ENCODE measurements at places on chromosomes 13 and 19. TPM values are rescaled to one million over a fixed set of nuclear protein-coding genes. Genes with fewer than 3 reads are reported as not detected.

LCP1 gene
- polyA plus RNA-seq: not detected

TINCR gene
- polyA plus RNA-seq: 0.03 TPM

IZUMO2 gene
- polyA plus RNA-seq: not detected

TMEM190 gene
- 1.4 TPM for polyA plus RNA-seq

CPAMD8 gene
- polyA plus RNA-seq: 0.63 TPM

DNA sequence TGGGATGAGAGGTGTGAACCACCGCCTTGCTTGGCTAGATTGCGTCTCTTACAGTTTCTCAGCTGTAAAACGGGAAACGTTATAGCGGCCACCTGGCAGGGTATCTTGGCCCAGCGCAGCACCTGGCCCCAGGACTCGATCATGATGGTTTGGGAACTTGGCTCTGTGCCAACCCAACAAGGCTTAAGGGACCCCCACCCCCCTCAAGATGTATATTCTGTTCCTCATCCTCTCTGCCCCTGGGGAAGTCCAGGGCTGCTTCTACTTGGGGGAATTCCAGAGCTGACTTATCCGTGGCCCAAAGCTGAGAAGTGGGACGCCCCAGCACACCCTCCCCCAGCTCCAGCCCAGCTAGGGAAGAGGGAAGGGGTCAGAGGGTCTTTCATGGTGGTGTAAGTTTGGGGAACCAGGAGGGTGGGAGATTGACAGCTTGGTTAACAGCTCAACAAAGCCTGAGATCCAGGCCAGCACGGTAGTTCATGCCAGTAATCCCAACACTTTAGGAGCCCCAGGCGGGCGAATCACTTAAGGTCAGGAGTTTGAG, 695 bp downstream of the ICAM1 start:
- DNase-seq: peak; percentile 56
- no peaks in the 10 kb centered on the region for H3K27me3 ChIP-seq
- H3K4me1 ChIP-seq: peaks cover 5% of the 10 kb centered on the region
- H3K27ac ChIP-seq: no peak overlapping the region
- peak overlapping the region; percentile 32 for H3K4me3 ChIP-seq

DNA sequence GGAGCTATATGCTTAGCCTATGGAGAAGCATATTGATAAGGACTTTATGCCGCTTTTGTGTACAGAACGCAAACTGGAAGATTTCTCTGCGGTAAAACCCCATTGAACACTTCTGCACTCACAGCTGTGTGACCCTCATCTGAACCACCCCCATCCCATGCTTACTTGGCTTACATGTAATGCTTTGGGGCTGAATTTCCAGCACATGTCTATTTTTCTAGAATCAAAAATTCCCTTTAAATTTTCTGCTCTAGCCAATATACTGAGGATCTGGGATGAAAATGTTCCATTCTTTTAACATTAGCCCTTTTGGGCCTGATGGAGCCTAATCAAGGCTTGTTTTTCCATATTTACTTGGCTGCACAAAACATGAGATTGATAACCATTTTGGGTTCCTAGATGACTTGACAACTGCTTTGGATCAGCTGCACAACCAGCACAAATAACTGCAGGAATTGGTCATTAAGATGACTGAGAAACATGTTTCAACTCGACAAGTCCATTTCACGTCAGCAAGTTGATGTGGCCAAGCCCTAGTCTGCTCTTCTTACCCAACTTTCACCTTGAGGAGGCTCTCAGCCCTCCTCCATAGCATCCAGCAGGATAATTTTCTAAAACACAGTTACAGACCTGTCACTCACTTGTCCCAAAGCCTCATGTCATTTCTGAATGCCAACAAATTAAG, 52.4 kb downstream of the TNFSF11 start:
- no peak for DNase-seq
- H3K36me3 ChIP-seq: no peaks in the 10 kb centered on the region
- H3K27ac ChIP-seq: no peak overlapping the region
- H3K4me3 ChIP-seq: no peak overlapping the region
- peaks cover 31% of the 10 kb centered on the region for H3K27me3 ChIP-seq

DNA sequence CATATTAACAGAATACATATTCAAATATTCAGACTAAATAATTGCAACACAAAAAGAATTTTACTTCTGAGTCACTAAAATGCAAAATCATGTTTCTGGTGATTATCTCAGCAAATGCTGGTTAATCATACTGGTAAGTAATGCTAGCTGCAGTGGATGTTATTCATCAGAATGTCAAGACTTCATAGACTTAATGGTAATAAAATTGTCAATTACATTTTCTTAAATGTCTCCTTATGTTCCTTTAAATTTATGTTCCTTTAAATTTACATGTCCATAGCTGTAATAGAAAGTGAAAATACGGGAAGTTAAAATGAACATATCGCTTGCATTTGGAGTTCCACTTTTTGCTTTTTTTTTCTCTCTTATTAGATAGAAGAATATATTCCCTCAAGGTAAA, 853.0 kb downstream of the SLITRK6 start:
- no peaks in the 10 kb centered on the region for H3K27me3 ChIP-seq
- H3K27ac ChIP-seq: no peak overlapping the region
- no peaks in the 10 kb centered on the region for H3K4me1 ChIP-seq
- no peaks in the 10 kb centered on the region for H3K36me3 ChIP-seq

DNA sequence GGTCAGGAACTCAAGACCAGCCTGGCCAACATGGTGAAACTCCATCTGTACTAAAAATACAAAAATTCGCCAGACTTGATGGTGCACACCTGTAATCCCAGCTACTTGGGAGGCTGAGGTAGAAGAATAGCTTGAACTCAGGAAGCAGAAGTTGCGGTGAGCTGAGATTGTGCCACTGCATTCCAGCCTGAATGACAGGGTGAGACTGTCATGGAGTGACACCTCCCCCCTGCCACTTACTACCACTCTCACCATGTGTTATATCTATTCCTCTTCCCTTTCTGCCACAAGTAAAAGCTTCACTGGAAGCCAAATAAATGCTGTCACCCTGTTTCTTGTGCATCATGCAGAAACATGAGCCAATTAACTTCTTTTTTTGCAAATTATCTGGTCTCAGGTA, 10.6 kb upstream of the CEACAM4 start:
- no peak for DNase-seq
- H3K27me3 ChIP-seq: no peaks in the 10 kb centered on the region
- no peaks in the 10 kb centered on the region for H3K36me3 ChIP-seq
- no peaks in the 10 kb centered on the region for H3K4me1 ChIP-seq

- no peak overlapping the region for H3K4me3 ChIP-seq
- H3K27me3 ChIP-seq: no peaks in the 10 kb centered on the region
- H3K36me3 ChIP-seq: no peaks in the 10 kb centered on the region
- no peaks in the 10 kb centered on the region for H3K4me1 ChIP-seq
- DNase-seq: no peak
Observed at GRCh38 chr19:51450730-51451307, 7.4 kb downstream of the SIGLEC8 start.

- no peak overlapping the region for H3K4me3 ChIP-seq
- H3K36me3 ChIP-seq: peaks cover 35% of the 10 kb centered on the region
Observed at GRCh38 chr19:2791440-2791839, 6.1 kb downstream of the THOP1 start.

GRCh38 chr13:32446773-32447465, 19.0 kb upstream of the N4BP2L1 start:
- peaks cover 1% of the 10 kb centered on the region for H3K4me1 ChIP-seq
- no peaks in the 10 kb centered on the region for H3K27me3 ChIP-seq
- H3K27ac ChIP-seq: no peak overlapping the region

DNA sequence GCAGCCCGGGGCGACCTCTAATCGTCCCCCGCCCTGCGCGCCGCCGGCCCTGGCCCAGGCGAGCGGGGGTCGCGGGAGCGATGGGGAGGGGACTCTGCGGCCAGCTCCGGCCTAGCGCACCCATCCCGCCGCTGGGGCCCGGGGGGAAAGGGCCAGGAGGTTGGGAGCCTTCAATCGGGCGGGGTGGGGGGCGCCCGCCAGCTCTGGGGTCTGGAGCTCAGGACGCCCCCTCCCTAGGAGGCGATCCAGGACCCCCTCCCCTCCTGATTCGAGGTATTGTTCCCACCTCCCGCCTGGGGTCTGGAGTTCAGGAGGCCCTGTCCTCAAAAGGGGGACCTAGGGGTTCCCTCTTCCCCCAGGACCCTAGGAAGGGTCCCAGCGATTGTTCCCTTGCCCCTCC, 430 bp downstream of the ZNF358 start:
- H3K4me3 ChIP-seq: peak overlapping the region; percentile 77
- no peaks in the 10 kb centered on the region for H3K27me3 ChIP-seq
- peaks cover 14% of the 10 kb centered on the region for H3K36me3 ChIP-seq
- no peak for DNase-seq
- H3K4me1 ChIP-seq: peaks cover 15% of the 10 kb centered on the region
- peak overlapping the region; percentile 80 for H3K27ac ChIP-seq

DNA sequence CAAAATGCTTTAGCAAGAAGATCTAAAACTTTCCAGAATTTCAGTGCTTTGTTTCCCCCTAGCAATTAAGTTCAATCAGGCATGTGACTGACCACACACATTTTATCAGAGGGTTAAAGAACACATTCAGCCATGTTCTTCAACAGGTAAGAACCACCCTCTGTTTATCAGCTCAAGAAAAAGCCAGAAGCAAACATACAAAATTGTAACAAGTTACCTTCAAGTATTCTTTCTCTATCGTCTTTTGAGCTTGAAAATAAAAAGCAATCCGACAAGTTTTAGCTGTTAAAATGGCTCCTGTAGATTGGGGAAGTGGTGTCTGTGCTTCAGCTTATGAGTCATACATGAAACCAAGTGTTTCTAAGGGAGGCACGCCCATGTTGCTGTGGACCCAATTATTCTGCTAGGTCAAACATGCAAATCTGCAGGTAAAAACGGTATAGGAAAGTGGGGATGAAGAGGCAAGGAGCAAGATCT, at the start of gene ELF1:
ELF1 (minus strand) TSS at position 306 of the 477 bp plus-strand sequence. CDS start 37,262 bp downstream, outside the sequence.
- no peaks in the 10 kb centered on the region for H3K4me1 ChIP-seq
- no peak within 1 kb of the TSS for H3K27ac ChIP-seq
- no peak within 1 kb of the TSS for H3K4me3 ChIP-seq
- peak; percentile 52 for DNase-seq
- H3K36me3 ChIP-seq: no peaks in the 10 kb centered on the region

- H3K27me3 ChIP-seq: no peaks in the 10 kb centered on the region
- no peak overlapping the region for H3K4me3 ChIP-seq
- peak overlapping the region; percentile 74 for H3K27ac ChIP-seq
Observed at GRCh38 chr19:5717215-5717935, 2.6 kb downstream of the LONP1 start.

DNA sequence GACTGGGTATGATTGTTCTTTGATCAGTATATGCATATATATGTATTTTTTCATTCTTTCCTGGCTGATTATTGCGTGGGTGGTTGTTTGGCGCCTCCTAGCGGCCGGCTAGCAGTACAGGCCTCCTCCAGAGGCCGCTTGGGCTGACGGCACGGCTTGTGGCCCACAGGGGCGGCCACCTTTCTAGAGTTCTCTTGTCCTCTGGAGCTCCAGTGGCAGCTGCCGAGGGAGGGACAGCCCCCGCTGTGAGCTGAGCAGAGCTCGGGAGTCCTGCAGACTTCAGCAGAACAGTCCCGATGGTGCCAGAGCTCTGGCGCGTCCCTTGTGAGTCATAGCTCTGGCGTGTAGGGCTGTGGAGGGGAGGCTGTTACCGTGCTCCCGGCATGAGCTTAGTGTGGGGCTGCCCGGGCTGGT, 22.5 kb upstream of the ZNF429 start:
- no peak for DNase-seq
- H3K4me1 ChIP-seq: no peaks in the 10 kb centered on the region
- no peak overlapping the region for H3K27ac ChIP-seq
- no peak overlapping the region for H3K4me3 ChIP-seq
- H3K36me3 ChIP-seq: no peaks in the 10 kb centered on the region

DNA sequence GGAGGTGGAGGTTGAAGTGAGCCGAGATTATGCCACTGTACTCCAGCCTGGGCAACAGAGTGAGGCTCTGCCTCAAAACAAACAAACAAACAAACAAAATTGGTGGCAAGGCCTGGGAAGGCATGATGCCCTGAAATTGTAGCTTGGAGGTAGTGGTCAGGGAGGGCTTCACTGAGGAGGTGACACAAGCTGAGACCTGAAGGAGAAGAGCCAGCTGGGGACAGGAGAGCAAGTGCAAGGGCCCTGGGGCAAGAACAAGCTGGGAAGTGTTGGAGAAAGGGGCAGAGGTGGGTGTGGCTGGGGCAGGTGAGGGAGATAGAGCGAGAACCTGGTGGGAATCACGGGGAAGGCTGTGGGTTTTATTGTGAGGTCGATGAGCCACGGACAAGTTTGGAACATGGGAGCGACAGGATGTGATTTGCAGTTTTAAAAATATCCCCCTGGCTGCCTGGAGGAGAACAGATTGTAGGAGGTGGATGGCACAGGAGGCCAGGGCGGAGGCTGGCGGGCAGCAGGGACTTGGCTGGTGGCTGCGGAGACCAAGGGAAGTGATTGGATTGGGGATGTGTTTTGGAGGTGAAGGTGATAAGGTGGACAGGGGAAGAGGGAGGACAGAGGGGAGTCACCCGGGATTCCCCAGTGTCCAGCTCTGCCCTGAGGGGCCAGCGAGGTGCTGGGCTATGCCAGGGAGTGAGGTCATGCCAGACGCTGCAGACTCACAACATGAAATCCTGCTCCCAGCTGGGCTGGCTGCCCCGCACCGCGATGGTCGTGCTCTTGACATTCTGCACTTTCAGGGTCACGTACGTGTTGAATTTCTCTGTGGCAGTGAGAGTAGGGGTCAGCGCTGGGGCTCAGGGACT, 14.0 kb downstream of the UNC13A start:
- no peaks in the 10 kb centered on the region for H3K4me1 ChIP-seq
- H3K27ac ChIP-seq: no peak overlapping the region
- DNase-seq: no peak

DNA sequence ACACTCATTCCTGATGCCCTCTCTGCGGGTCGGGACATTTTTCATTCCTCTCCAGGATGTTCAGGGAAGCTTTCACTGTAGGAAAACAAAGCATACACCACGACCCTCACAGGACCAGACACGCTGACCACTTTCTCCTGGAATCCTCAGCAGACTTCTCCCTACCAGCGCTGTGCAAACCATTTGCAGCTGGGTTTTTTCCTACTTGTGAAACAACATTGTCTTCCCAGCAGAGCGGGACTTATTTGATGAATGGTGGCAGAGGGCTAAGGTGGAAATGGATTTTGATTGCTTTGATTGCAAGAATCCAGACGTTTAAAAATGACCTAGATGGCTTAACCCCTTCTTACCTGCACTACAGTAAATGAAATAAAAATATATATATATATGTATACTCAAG, 265.9 kb downstream of the TBC1D4 start:
- H3K27me3 ChIP-seq: peaks cover 25% of the 10 kb centered on the region
- no peaks in the 10 kb centered on the region for H3K36me3 ChIP-seq
- no peak overlapping the region for H3K27ac ChIP-seq
- no peaks in the 10 kb centered on the region for H3K4me1 ChIP-seq
- DNase-seq: no peak

All from IMR-90 (cell line).